Activated CD4-positive, alpha-beta T cell treated with anti-CD3 and anti-CD28 coated beads, Interleukin-2, amount 10 ng/mL, durations not matched to agents 7 days and 5 days (primary cell): ENCODE measurements at places on chromosomes 1 and 21.

DNA sequence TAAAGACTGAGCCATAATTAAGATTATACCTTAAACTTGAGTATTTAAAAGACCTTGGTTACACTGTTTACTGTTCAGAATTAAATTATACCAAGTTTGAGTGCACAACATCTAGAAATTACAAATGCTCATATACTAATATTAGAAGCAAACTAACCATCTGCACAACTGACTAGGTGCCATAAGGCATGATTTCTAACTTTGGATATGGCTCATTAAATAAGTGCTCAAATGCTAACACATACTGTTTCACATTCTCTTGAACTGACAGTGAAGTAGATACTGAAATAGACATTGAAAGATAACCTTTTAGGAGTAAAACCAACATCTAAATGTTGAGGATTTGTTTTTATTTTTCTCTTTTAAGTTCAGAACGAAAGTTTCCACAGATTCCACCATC lies 74.1 kb downstream of the PRKAA2 start:
- no peak for DNase-seq

- DNase-seq = no peak
These were observed 472.0 kb downstream of the CAMTA1 start for GRCh38 chr1:7257225-7257624.

GRCh38 chr1:76583235-76583868 lies 283.9 kb upstream of the ST6GALNAC5 start:
- no peak for DNase-seq

- no peak for DNase-seq
These were observed 91.9 kb downstream of the HUNK start for GRCh38 chr21:31964692-31965091.

DNA sequence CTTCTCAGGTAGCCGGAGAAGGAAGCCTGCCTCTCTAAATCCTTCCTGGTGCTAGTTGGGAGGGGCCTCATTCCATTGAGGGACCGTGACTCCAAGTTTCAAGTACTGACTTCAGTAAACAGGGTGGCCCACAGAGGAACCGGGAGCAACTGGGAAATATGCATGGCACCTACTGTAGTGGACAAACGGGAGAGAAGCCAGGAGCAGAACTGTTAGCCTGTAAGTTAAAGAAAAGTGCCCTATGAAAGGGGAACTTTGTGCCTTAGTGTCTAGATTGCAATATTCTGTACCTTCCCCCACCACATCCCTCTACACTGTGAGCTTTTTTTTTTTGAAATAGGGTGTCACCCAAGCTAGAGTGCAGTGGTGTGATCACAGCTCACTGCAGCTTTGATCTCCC lies 33.2 kb upstream of the KANK4 start:
- no peak for DNase-seq

- DNase-seq = no peak
These were observed 58.0 kb upstream of the LAPTM5 start for GRCh38 chr1:30815556-30815955.

DNA sequence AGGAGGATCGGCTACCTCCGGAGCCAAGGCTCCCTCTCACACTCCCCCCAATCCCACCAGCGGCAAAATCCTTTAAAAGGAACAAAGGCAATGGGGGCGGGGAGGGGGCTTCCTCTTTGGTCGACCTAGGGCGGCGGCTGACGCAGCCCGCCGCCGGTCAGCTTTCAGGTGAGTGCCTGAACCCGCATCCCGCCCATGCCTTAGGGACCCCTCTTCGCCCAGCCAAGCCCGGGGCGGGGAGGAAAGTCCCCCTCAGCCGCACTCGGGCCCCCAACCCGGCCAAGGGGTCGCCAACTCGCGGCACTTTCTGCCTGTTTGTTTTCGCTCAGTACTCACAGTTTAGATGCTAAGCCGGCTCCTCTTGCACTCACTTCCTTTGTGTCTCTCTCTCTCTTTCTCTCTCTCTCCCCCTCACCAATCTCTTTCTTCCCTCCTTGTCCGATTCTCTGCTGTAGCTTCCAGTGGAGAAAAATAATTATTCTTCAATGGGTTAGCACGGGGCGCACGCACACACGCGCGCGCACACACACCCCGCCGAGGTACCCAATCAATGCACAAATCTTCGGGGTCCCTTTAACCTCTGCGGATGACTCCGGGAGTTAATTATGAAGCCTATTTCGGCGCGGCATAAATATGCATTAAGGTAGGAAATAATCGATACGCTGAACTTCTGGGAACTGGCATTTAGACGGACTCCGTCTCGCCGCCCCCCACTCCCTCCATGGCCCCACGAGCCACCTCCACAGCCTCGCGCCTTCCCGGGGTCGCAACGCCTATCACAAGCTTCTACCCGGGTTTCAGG lies at the start of gene BLACAT1:
BLACAT1 (minus strand) TSS at position 465 of the 802 bp plus-strand sequence.
- no peak for DNase-seq

DNA sequence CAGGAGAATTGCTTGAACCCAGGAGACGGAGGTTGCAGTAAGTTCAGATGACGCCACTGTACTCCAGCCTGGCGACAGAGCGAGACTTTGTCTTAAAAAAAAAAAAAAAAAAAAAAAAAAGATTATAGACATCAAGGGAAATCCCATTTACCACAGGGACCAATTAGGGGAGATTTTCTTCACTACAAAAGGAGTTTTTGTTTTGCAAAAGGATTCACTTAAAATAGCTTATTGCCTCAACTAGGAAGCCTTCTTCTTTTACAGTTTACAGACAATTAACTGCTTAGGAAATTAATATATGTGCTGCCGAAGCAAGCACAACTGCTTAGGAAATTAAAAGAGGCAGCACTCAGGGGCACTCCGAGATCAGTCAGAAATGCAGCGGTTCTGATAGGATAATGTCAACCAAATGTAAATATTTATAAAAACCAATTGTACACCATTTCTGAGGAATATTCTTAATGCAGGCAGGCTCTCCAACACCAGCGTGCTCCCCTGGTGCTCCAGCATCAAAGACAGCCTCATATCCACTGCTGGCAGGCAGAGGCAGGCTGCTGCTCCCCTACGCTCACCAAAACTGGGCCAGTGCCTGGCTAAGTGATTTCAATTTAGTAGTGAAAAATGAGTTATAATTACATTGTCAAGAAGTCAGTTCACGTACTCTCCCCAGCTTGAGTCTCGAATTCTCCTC lies 107.9 kb upstream of the RAB4A start:
- DNase-seq = no peak

GRCh38 chr1:209746451-209747165 lies 9.2 kb upstream of the TRAF3IP3 start:
- no peak for DNase-seq

DNA sequence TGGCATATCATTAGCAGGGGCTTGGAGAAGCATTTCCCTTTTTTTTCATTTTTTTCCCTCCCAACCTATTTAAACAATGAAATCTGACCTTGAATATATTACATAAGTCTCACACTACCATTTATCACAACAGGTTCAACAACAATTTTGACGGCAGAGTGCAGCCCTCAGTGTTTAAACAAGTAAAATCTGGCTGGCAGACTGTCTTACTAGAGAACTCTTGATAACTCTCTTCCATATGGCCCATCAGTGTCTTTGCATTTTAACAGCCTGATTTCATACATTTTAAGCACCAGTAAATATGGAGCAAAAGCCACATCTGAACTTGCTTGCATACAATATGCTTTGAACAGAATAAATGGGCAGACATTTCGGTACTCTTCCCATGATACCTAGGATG lies 213.0 kb downstream of the KCTD3 start:
- DNase-seq = no peak

DNA sequence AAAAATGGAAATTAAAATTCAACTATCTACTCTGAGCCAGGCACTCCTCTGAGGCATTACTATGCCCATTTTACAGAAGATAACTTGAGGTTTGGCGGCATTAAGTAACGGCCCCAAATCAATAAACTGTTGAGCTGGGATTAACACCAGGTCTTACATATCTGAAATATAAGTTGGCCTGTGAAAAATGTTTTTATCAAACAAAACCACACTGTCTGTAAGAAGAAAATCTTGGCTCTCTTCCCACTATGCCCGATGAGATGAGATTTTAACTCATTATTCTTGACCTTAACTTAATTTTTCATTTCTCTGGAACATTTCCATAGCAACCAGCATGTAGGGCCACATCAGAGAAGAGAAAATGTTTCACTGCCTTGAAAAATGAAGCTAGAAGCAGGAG lies 21.8 kb downstream of the RC3H1 start:
- no peak for DNase-seq

DNA sequence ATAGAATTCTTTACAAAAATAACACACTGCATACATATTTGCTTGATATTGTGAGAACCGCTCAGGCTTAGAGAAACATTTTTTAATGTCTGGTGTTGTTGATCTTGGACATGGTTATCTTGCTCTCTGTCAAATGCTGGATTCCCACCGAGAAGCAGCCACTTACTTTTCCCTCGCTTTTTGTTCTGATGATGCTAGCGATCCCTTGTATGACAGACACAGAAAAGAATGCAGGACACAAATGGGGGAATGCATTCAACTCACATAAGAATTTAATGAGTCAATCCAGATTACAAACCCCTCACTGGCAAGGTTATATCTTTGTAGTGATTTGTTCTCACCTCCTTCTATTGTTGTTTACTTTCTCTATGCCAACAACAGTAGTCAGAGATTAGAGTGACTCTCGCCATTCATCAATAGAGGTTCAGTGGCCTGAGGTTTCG lies 76.8 kb upstream of the AKT3 start:
- no peak for DNase-seq

DNA sequence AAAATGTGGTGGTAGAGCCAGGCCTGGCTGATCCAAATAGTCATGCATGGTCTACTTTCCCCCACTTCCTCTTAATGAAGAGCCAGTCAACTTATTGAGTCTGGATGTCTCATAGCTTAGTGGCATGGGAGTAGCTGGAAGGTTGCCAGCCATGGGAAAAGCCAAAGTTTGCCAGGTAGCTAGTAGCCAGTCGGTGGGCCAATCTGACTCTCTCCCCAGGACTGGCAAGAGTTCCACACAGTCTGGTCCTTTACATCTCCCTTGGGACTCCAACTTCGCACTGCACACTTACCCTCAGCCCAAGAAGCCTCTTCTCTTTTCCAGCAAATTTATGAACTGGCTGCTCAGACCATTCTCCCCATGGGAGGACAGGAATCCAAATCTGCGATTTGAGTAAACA lies 8.3 kb downstream of the WARS2 start:
- DNase-seq = no peak

DNA sequence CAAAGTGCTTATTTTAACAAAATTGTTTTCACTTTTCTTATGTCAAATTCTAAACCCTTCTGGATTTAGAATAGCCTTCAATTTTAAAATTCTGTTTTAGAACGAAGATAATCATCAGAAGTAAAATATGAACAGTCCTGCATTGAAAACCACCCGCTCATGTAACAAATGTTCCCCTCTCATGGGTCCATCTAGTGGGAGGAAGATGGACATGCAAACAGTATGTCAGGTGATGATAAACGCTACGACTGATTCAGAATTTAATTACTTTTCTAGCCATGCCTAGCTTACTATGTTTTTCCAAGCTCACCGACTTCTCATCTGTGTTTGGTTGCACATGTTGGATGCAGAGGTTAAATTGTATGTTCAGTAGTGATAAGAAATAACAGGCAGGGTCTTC lies 23.5 kb downstream of the SOD1 start:
- no peak for DNase-seq

- DNase-seq = no peak
These were observed 20.6 kb upstream of the PROK1 start for GRCh38 chr1:110430366-110430765.

GRCh38 chr1:1914101-1914970 lies 724 bp upstream of the CALML6 start:
- DNase-seq = no peak

DNA sequence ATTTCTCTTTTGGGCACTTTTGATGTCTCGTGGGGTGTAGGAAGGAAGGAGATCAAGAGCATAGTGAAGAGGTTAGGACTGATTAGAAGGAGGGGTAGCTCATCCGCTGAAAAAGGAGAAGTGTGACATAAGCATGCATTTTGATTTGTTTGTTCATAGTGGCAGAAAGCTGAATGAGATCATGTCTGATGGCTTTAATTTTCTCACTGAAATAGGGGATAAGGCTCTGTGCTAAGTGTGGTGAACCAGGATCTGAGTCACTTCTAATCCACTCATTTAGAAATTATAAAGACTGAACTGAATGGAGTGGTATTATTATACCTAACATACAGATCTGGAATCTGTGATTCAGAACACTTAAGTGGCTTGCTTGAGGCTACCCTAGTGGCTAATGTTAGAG lies 344.5 kb downstream of the PDE4B start:
- DNase-seq = no peak

- DNase-seq = no peak
These were observed 164.6 kb downstream of the PLPP3 start for GRCh38 chr1:56414728-56415224.

DNA sequence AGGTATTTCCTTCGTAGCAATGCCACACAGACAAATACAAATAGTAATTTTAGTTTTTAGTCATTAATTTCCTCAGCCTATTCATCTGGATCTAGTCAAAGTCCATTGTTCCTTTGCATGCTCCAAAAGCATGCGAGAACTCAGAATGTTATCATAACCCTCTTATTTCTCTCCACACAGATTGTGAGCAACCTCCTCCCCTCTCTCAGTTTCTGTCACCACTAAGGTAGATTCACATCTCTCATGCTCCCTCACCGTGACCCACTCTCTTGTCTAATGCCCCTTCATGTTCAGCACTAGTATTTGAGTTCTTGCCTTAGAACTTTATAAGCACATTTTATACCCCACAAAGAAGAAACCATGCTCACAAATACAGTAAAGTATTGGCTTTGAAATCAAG lies 582.4 kb downstream of the PLA2G4A start:
- no peak for DNase-seq

DNA sequence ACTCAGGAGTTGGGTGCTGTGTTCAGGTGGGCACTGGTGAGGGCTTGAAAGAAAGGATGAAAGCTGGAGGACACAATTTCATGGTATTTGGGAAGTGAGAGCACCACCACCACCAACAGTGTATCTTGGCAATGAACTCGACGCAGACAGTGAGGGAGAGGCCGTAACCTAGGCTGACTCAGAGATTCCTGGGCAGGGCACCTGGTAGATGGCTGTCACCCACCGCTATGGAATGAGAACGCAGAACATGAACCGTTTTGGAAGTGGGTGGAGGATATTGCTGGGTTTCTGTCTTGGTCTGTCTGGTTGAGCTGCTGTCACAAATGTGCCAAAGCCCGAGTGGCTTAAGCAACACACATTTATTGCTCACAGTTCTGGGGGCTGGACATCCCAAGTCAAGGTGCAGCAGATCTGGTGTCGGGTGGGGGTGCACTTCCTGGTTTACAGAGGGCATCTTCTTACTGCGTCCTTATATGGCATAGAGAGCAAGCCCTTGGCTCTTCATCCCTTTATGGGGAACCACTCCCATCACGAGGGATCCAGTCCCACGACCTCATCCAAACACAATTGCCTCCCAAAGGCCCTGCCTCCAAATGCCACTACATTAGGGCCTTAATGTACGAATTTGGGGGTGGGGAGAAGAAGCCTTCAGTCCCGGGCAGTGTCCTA lies 246.3 kb downstream of the SIPA1L2 start:
- no peak for DNase-seq

- no peak for DNase-seq
These were observed 86.1 kb downstream of the OBSCN start for GRCh38 chr1:228293816-228294500.
